ENCODE measurements at places on chromosomes 2 and 18.
A peak's percentile ranks its signal among the peaks of the same experiment; 100 is the strongest.

DNA sequence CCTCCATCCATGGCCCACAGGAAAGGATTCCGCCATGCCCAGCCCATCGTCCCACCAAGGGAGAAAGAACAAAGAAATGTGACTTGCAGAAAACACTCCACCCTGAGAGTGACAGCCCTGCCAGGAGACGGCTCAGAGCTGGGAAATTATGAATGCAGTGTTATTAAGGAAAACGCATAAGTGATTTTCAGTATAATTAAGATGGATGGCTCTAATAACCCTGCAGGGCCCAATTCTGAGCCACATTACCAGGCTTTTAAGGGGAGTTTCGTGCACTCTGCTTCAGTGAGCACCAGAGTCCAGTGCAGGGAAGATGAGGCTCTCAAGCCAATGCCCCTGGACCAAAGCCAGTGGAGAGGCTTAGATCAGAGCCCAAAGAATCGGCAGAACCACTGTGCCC is 10.6 kb upstream of the TEX51 start:
- DNase-seq = no peak

DNA sequence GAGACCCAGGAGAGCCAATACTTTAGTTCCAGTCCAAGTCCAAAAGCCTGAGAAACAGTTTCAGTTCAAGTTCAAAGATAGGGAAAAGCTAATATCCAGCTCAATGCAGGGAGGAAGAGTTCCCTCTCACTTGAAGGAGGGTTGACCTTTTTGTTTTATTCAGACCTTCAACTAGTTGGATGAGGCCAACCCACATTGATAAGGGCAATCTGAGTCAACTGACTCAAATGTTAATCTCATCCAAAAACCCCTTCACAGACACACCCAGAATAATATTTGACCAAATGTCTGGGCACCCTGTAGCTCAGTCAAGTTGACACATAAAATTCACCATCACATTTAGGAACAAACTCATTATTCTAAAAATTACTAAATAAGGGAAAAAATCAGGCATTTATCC is 246.8 kb downstream of the METTL4 start:
- DNase-seq = peak; percentile 29

GRCh38 chr2:121999264-121999663 is 243.8 kb downstream of the TSN start:
- DNase-seq = peak; percentile 61

GRCh38 chr18:50836521-50836957 is 16.7 kb upstream of the MRO start:
- DNase-seq = no peak

GRCh38 chr18:31688606-31689005 is 4.2 kb upstream of the B4GALT6 start:
- peak; percentile 69 for DNase-seq

GRCh38 chr2:199111458-199111857 is 346.3 kb downstream of the SATB2 start:
- no peak for DNase-seq

DNA sequence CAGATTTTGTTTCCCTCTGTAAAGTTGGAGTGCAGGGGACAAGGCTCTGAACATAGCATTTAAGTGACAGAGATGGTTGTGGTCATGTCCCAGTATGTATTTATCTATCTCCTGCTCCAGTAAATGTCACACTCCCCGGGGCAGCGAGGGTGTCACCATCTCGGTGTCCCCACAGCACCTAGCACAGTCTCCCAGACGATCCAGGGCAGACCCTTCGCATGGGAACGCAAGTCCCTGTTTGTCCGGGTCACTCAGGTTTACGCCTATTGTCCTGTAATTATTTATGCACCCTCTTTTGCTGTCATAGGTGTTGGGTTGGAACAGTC is 12.6 kb upstream of the NTSR2 start:
- no peak for DNase-seq

- no peak for DNase-seq
These were observed 37.6 kb downstream of the IL1R2 start for GRCh38 chr2:102029405-102029804.

DNA sequence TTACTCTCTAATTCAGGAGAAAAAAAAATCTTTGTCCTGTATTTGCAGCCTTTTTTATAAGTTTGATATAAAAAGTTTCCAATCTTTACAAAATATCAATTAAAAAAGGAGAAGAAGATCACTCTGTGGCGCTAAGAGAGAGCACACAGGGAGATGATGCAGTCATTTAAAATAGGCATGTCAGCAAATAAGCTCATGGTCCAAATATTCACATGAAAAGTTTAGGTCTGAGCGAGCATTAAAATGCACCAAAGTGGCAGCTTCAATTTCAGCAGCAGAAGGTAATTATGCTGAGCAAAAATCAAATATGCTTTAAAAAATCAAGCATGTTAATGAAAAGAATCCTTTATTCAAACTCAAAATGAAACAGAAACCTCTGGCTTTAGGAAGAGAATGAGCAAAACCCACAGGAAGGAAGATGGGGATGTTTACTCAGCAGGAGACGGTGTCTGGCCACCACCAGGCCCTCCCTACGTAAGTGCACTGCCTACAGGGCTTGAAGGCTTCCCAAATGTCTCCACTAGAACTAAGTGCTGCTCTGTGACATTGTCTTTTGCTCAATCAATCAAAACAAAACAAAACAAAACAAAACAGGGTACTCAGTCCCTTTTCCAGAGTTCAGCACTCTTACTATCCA is 120.4 kb downstream of the L3MBTL4 start:
- DNase-seq = no peak

DNA sequence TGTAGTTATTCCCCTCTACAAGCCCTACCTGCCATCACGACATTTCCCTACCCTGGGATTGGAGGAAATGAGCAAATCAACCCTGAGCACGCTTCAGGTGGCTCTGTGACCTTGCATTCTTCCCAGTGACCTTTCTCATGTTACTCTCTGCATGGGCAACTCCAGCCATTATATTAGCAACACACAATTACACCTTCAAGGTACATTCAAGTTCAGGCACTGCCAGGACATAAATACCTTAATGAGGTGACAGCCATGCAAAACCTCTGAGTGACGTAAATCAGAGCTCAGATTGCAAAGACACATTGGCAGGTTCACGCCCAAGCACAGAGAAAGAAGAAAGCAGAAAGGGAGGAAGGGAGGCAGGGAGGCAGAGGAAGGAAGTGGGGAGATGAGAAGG is 68.7 kb upstream of the ALK start:
- DNase-seq = no peak

GRCh38 chr2:30694286-30695055 is 112.8 kb downstream of the CAPN13 start:
- no peak for DNase-seq

GRCh38 chr2:113202305-113203216 is 28.8 kb downstream of the PSD4 start:
- no peak for DNase-seq

- no peak for DNase-seq
These were observed 122.5 kb upstream of the RBMS1 start for GRCh38 chr2:160616149-160616548.

DNA sequence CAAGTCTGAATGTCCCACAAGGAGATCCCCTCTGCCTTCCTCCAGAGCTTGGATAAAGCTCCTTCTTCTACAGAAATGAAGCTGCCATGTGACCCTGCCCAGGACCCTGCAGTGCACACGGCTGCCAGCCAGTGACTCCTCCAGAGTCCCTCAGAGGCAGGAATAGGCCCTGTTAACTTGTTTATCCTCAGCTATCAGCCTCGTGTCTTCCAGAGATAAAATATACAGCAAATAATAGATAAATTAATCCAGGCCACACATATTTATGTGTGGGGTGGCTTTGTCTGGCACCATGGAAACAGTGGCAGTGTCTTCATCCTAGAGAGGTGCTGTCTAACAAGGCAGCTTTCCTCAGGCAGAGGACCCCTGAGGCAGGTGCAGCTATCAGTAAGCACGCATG is 66.7 kb downstream of the TMEM18 start:
- no peak for DNase-seq

DNA sequence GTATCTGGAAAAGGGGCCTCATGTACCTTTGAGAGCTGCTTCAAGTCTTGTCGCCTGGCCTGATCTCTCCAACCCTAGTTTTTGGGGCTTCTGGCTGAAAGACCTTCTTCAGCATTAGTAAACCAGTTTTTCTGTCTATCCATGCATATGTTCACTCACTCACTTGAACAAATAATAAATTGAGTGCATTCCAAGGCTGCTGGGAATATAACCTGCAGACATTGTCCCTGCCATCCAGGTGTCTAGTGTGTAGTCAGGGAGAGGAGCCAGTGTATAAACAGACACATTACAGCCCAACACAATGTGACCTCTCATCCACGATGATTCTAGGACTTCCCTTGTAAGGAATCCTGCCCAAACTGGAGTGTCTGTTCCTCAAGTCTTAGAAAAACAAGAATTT is 262.1 kb downstream of the PRKCE start:
- DNase-seq = no peak

DNA sequence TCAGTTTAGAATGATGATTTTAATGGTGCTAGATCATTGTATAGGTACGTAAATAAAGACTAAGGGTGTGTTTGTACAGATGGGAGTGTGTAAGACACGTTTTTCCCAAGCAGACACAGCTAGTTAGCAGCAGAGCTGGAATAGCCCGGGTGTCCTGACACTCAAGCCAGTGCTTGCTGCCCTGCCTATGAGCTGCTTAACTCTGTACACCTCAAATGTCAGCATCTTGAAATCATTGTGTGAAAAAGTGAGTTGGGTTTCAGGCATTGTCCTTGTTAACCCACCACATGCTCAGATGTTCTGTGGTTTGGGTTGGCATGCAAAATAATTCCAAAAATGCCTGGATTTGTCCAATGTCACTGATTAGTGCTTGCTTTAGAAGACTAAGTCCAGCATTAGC is 13.0 kb upstream of the TET3 start:
- DNase-seq = no peak

DNA sequence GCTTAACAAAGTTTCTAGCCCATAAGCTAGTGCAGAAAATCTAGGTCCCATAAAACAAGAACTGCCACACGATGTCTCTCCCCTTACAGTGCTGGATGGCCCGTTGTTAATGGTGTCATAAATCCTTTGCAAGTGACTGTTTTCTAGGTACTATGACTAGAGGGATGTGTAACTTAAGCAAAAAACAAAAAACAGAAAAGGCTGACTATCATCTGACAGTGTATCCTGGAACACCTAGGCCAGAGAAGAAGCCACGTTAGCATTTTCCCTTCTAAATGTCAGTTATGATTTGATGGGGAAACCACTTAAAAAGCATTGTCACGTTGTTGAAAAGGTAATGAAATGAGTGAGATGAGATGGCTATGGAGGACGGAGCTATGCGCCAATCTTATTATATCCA is 2.4 kb downstream of the CASP8 start:
- DNase-seq = no peak

DNA sequence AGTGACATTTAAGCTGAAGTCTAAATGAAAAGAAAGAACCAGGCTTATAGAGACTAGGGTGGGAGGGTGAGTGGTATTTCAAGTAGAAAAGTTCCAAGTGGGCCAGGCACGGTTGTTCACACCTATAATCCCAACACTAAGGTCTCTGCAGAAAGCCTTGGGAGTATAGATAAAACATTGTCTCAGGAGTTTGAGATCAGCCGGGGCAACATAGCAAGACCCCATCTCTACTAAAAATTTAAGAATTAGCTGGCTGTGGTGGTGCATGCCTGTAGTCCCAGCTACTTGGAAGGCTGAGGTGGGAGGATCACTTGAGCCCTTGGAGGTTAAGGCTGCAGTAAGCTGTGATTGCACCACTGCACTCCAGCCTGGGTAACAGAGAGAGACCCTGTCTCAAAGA is 143.4 kb upstream of the PKDCC start:
- DNase-seq = no peak

GRCh38 chr18:77054288-77054605 is 78.3 kb downstream of the MBP start:
- no peak for DNase-seq

- peak; percentile 50 for DNase-seq
These were observed 1.1 kb upstream of the B3GNT2 start for GRCh38 chr2:62194558-62195420.

DNA sequence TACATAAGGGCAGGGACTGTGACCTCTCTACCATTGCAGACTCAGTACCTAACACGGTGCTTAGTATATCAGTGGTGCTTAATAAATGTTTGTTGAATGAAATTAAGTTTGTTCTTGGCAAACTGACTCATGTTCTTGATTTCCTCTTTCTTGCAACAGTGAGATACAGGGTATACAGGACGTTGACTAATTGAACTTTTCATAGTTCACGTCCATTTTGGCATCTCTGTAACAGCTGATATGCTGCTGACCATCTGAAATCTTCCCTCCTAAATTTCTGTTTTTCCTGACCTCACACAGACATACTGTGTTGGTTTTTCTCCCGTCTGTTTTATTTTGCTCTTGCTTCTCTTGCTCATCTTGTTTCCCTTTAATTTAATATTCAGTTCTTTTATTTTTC is 44.2 kb downstream of the LHCGR start:
- no peak for DNase-seq

DNA sequence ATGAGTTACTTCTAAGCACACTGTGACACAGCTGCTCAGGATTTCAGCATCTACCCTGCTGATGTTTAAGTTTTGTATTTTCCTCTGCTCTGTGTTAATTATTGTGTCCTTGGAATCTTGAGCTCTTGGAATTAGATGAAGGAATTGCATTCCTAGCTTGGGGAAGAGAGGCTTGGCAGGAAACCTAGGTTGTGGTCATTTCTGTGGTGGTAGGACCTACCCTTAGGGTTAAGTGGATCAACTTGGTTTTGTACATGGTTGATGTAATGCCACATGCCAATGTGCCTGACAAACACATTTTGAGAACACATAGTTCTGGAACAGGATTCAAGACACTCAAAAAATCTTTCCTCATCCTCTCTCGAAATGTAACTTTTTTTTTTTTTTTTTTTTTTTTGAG is 264.5 kb upstream of the MEX3C start:
- no peak for DNase-seq

- DNase-seq = no peak
These were observed 296.1 kb downstream of the RND3 start for GRCh38 chr2:150191349-150191748.

GRCh38 chr2:134261398-134262131 is 7.7 kb downstream of the MGAT5 start:
- DNase-seq = no peak

DNA sequence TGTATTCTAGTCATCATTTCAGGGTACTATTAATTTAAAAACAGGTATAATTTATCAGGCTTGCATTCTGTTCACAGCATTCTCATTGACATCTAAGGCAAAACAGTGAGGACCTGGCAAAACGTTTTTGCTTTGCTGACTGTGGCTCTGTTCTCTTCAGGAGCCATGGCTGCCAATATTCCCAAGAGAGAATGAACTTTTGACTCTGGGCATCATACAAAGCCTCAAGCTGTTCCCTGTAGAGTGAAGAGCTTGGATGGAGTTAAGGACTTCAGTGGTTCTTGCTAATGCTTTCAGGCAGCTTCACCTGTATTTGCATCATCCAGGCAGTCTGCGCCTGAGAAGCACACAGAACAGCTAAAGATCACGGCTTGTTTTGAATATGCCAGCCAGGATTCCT is 65.9 kb upstream of the CAVIN2 start:
- DNase-seq = no peak

- DNase-seq = peak; percentile 92
These were observed at the start of gene IMPACT for GRCh38 chr18:24426398-24427294. IMPACT (plus strand) TSS chr18:24426670; CDS start chr18:24426757, 87 bp downstream.
